ENCODE measurements at places on chromosomes 3 and 15.

DNA sequence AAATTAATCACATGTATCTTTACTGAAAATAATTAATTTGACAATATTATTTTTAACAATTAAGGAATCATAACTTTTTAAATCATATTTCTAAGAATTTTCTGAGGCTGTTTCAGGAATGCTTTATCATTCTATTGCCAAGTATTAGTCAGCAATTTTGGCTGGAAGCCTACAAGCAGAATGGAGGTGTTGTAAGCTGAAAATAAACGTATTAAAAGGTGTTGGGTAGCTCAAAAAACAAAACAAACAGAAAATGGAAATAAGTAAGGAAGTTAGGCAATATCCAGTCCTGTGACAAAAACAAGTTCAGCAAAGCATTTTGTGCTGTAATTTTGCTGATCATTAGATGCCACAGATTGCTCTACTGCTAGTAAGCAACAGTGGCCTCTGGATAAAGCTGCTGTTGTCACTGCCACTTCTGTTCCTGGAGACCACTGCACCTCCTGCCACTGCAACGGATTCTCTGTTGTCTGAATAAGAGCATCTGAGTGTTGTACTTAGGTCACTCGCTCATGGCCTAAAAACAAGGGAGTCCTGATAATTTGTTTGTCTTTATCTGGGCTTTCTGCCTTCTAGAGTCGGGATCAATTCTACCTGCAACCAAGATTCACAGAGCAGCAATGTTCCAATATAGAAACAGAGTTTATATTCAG, 63.5 kb upstream of the SLITRK3 start:
- DNase-seq, result no peak

- no peak for DNase-seq
These were observed 234.9 kb upstream of the STT3B start for GRCh38 chr3:31297726-31298298.

GRCh38 chr15:44157679-44158078, 37.4 kb downstream of the FRMD5 start:
- no peak for DNase-seq

DNA sequence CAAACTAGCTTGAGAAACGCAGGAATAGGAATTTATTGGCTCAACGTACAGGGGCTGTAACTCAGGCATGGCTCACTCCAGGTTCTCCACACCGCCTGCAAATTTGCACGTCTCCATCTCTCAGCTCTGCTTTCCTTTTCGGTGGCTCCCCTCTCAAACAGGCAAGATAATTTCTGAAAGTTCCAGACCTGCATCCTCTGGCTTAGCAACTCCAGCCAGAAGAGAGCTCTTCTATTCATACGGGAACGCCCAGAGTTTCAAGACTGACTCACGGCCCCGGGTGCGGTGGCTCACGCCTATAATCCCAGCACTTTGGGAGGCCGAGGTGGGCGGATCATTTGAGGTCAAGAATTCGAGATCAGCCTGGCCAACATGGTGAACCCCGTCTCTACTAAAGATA, 139.7 kb upstream of the BNIP2 start:
- no peak for DNase-seq

- DNase-seq, result no peak
These were observed 108.1 kb downstream of the KLF13 start for GRCh38 chr15:31434588-31435260.

GRCh38 chr3:38131621-38132369, 5.1 kb downstream of the ACAA1 start:
- no peak for DNase-seq

DNA sequence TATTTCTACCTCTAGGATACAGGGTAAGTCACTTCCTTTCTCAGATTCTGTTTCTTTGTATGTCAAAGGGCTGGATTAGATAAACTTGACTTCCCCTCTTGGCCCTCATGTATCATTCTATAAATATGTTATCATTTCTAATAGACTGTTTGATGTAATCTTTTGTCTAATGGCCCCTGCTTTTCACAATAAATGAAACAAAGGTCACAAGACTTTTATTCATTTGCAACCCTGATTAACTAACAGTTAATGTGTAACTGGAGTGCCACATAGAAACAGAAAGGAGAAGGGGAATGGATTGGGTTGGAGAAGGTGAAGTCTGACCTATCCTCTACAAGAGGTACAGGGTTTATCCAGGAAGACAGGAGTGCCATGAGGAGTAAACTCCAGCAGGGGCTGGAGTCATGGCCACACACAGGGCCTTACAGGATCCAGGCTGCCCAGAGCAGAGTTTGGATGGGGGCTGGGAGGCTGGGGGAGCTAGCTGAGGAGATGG, 8.0 kb upstream of the B3GNT5 start:
- DNase-seq, result no peak

GRCh38 chr15:42507514-42507913, 12.1 kb downstream of the SNAP23 start:
- no peak for DNase-seq

DNA sequence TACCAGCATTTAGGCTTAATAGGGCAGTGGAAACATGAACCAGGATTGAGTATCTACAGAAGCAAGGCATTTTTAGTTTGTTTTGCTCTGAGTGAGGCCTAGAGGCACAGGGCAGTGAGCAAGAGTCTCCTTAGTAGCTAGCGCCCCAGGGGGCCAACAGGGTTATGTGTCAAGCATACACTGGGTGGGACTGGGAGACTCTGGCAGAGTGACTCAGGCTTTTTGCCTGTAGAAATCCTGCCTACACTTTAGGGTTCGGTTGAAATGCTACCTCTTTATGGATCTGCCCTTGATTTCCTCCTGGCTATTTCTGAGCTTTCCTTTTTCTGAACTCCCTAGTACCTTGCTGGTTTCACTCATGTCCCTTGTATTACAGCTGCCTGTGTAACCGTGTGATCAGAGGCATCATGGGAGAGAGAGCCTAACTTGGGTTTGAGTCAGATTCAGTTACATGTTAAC, 72.2 kb downstream of the TOP2B start:
- no peak for DNase-seq

GRCh38 chr3:59237121-59237520, 187.3 kb upstream of the CFAP20DC start:
- no peak for DNase-seq

DNA sequence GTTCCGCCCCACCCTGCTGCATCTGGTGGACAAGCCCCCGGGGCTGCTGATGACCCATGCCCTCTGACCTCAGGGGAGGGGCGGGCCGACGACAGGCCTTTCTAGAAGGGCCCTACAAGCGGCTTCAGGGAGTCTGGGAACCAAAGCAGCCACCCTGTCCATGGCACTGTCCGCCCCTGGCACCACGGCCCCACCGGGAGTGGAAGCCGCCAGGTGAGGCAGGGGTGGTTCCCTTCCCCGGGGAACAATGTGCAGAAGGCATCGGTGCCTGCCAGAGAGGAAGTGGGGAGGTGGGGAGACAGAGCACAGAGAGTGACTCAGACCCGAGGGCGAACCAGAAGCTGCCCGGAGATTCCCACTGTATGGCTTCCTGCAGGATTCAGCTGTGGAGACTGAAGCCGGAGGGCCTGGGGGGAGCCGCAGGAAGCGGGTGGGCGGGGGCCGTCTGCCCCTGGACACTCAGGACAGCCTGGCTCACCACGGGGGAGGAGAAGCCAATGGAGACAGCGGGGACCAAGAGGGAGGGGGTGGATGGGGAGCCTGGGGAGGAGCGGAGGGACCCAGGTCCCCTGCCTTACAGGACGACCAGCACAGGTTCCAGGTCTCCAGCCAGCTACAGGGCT, 134.0 kb downstream of the TPRA1 start:
- DNase-seq, result no peak

GRCh38 chr15:47768735-47769134, 51.4 kb downstream of the SEMA6D start:
- DNase-seq, result no peak

DNA sequence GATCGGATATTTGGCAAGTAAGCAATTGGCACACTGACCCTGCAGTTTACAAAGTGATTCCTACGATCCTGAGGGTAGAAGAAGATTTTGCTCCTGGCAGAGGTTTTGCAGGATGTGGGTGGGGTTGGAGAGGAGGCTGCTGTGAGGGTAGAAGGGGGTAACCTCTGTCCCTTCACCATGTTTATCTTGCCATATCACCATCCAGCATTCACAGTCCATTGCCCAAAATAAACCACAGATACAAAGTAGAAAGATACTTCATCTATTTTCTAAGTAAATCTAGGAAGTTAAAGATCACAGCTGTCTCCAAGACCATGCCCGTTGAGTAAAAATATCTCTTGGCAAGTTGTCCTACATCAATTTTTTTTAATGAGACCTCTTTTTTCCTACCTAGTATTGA, 51.6 kb downstream of the LIPC start:
- DNase-seq, result no peak

DNA sequence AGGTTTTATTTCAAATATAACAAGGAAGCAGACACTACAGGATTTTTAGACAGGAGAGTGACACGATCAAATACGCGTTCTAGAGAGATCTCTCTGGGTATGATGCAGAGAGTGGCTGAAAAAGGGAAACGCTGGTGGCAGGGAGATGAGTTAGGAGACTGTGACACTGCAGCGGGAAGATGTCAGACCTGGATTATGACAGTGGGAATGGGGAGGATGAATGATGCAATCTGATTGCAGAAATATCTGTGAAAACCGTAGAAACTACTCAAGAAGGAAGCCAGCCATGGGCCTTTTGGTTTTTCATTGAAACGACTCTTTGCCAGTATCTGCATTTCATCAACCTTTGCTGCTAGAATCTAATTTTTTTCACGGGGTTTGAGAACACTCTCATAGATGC, 157.9 kb downstream of the FAM43A start:
- no peak for DNase-seq

- DNase-seq, result no peak
These were observed 124.0 kb downstream of the ADAMTS9 start for GRCh38 chr3:64563751-64564150.

GRCh38 chr15:58217460-58217859, 79.3 kb downstream of the AQP9 start:
- DNase-seq, result no peak

GRCh38 chr3:134348524-134348923, 25.7 kb downstream of the AMOTL2 start:
- no peak for DNase-seq

GRCh38 chr3:152595975-152596821, 238.7 kb upstream of the P2RY1 start:
- DNase-seq, result no peak

DNA sequence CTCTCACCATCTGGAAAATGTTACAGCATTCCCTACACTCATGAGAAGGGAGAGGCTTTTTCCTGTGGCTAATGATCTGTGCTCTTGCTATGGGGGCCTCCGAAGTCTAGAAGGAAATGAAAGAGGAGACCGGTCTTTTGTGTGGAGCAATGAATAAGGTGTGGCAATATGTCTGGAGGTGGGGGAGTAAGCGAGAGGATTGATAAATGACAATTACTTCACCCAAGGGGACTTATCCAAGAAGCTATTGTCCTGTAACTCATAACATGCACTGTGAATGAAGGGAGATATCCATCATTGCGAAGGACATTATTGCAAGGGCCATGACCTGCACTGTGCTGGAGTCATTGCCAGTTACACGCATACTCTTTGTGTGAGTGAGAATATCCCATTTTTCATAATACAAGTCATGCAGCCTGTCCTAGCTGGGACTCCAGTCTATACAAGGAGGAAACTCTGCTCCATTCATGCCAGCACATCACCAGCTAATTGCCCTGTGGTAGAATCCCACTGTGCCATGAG, 37.7 kb upstream of the SYNPR start:
- DNase-seq, result no peak

DNA sequence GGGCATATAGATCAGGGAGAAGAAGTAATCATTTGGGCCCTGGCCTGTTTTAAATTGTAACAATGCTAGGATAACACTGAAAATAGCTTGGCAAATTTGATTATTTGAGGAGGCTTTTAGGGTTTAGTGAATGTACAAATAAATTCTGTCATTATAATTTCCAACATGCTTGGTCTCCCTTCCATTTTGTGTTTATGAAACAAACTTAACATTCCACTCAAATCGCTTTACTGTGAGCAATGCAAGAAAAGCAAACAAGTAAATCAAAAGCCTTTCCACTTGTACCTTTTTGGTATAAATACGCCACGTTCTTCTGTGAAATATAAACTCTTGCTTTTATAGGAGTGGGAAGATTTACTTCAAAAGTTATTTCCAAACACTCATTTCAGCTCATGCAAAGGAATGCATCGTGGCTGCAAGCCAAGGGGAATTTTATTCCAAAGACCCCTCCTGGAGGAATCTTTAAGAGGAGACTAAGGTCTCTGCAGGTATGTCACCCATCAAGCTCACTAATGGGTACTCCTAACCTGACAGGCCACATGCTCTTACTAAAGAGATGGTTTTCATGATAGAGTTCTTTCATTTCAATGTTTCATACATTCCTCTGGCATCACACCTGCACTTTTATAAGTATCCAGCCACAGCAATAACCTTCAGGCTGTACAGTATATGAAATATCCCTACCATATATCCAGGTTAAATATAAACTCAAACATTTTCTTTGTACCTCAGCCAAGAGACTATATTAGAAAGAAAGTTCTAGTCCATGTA, 115.2 kb downstream of the P3H2 start:
- no peak for DNase-seq

- DNase-seq, result no peak
These were observed 80.2 kb downstream of the WNT5A start for GRCh38 chr3:55406696-55407425.

DNA sequence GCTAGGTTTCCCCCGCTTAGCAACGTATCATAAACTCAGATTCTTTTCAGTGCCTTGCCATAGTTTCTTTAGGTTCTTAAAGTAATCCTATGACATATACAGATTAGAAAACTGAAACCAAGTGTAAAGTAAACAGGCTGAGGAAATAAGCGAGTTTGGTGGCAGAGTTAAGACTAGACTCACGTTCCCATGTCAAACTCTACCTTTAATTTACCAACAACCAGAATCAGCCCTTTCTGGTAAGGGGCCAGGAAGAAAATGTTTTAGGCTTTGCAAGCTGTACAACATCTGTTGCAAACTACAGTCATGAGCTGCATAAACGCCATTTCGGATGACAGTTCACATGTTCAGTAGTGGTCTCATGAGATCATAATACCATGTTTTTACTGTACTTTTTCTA, 128.0 kb upstream of the PRICKLE2 start:
- no peak for DNase-seq

DNA sequence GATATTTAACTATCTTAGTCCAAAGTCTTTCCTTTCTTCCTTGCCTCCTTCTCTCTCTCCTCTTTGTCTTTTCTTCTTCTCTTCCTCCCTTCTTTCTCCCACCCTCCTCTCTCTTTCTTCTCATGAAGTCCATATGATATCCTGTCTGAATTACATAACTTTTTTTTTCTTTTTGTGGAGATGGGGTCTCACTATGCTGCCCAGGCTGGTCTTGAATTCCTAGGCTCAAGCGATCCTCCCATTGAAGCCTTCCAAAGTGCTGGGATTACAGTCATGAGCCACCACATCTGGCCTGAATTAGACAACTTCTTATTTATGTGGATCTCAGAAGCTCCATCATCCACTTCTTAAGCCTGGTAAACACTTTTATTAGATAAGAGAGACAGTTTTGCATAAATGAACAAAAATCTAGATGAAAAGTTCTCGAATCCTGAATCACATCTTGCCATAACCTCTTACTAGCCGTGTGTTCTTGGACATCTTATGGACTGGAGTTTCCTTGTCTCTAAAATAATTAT, 206.5 kb downstream of the LPP start:
- DNase-seq, result no peak
